Stimulated activated CD4-positive, alpha-beta T cell treated with anti-CD3 and anti-CD28 coated beads, Interleukin-4, amount 100 ng/mL, for 48 hours (primary cell): ENCODE measurements at places on chromosomes 3 and 15.

GRCh38 chr3:142046320-142047020 is 102.9 kb downstream of the TFDP2 start:
- DNase-seq = no peak

DNA sequence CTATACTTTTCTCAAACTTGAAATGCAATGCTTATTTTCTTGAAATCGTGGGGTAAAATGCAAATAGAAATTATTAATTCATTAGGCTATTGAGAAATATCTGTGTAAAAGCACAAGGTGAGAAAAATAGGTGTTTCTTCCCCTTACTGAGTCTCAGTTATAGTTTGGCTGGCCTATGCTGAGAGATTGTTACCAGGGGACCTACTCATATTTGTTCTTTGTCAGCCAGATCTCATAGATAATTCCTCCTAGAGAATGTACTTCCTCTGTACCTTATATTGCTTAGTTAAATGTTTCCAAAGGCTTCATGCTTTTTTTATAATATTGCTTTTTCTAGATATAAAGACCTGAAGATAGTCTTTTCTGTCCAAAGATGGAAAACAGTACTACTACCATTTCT is 60.0 kb upstream of the TRPC1 start:
- DNase-seq = no peak

DNA sequence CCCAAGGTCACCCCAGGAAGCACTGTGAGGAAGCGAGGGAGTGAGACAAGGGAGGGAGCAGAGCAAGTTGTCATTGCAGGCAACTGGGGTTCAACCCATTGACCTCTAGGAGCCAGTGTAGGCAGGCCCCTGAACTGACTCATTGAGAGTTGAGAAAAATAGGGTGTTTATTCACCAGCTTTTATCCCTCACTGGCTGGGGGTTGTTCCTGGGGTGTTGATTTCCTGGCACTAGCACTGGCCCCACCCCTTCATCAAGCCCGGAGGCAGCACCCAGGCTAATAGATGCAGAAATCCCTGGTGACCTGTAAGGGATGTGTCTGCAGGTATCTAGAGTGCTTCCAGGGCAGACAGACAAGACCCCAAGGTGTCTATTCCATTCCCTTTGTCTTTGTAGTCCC is 183.9 kb downstream of the ARRDC4 start:
- no peak for DNase-seq

DNA sequence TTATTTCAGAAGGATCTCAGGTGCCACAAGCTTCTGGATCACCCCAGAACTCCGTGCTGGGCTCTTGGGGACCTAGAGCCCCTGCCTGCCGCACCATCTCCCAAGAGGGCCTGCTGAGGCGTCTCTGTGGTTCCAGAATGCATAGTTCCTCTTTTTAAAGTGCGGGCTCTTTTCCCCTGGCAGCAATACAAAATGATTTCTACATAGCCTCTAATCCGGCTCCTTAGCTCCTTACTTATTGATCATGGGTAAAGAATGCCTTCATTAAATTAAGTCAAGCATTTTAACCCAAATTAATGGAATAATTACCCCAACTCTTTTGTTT is 121.9 kb downstream of the ATP10A start:
- no peak for DNase-seq

DNA sequence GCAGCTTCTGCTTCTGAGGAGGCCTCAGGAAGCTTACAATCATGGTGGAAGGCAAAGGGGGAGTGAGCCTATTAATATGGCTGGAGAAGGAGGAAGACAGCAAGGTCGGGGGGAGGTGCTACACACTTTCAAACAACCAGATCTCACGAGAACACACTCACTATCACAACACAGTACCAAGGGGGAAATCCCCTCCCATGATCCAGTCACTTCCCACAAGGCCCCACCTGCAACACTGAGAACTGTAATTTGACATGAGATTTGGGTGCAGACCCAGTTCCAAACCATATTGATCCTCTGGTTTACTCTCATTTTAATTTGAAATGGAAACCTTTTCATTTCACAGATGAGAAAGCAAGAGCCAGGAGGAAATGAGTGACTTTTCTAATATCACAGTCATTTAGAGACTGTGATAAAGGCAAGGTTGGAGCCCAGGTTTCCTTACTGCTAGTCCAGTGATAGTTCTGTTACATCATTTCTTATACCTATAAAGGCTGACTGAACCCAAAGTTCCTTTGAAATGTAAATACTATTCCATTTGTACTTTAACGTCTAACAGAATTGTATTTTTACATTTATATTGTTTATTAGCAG is 105.8 kb upstream of the GAP43 start:
- no peak for DNase-seq

DNA sequence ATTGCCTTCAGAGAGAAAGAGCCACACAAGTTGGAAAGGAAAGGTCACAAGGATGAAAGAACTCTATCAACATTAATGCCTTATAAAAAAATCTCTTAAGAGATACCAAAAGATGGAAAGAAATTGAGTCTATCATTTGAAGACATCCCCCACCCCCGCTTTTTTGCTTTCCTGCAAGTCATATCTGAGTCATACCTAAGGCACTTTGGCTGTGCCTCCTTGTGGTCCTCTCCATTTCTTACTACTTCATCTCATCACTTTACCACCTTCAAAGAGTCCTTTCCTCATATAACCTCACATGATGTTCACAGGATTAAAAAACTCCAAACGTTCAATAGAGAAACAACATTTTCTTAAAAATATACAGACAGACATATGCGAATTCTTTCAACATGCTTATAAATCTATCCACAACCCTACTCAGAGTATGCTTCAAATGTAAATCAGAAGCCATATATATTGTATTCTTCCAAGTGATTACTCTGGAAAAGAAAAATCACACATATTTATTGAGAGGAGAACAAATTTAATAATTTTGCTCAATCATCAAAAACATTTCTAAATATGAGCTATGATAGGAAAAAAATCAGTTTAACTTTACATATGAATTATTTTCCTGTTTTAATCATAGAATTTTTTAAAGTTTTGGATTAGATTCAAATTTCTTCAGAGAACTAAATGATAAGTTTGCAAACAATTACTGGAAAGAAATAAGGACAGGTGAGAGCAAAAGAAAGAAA is 1003.9 kb upstream of the CFAP20DC start:
- DNase-seq = peak; percentile 59

GRCh38 chr3:144361002-144361401 is 389.4 kb downstream of the DIPK2A start:
- DNase-seq = no peak
